GM23248 (cell line): ENCODE measurements at places on chromosomes 2 and 18. TPM values are rescaled to one million over a fixed set of nuclear protein-coding genes. Genes with fewer than 3 reads are reported as not detected.

Gene NDC80
- total RNA-seq = 8.3 and 10.9 TPM in 2 replicates

Gene MALT1
- total RNA-seq = 42.5 and 44.0 TPM in 2 replicates

Gene WDR33
- total RNA-seq = 16.9 and 36.9 TPM in 2 replicates

Gene UCN
- total RNA-seq = not detected in 2 replicates

Gene DDX18
- 44.5 and 46.3 TPM in 2 replicates for total RNA-seq

Gene ZC3H6
- total RNA-seq = 2.5 and 3.3 TPM in 2 replicates

Gene C2orf66
- not detected in 2 replicates for total RNA-seq

Gene SCN9A
- 8.3 and 17.6 TPM in 2 replicates for total RNA-seq

DNA sequence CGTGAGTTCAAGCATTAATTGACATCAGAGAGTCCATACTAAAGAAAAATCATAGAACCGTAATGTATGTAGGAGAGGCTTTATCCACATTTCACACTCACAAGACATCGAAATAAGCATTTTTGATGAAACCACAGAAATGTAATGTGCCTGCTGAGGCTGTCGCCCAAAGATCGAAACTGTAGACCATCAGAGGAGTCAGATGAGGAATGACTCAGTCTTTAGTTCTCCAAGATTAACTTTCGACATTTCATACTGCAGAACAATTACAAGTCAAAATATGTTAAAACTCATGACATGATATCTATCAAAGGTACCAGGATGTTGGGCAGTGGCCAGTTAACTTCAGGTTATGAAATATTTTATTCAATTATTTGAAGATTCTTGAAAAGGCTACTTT lies 79.6 kb downstream of the RAB31 start:
- peak; percentile 29 for DNase-seq

- DNase-seq = no peak
Measured at GRCh38 chr18:79405781-79406575, 10.2 kb downstream of the NFATC1 start.

- peak; percentile 48 for DNase-seq
Measured at GRCh38 chr2:216633616-216634369, 573 bp downstream of the IGFBP2 start.

DNA sequence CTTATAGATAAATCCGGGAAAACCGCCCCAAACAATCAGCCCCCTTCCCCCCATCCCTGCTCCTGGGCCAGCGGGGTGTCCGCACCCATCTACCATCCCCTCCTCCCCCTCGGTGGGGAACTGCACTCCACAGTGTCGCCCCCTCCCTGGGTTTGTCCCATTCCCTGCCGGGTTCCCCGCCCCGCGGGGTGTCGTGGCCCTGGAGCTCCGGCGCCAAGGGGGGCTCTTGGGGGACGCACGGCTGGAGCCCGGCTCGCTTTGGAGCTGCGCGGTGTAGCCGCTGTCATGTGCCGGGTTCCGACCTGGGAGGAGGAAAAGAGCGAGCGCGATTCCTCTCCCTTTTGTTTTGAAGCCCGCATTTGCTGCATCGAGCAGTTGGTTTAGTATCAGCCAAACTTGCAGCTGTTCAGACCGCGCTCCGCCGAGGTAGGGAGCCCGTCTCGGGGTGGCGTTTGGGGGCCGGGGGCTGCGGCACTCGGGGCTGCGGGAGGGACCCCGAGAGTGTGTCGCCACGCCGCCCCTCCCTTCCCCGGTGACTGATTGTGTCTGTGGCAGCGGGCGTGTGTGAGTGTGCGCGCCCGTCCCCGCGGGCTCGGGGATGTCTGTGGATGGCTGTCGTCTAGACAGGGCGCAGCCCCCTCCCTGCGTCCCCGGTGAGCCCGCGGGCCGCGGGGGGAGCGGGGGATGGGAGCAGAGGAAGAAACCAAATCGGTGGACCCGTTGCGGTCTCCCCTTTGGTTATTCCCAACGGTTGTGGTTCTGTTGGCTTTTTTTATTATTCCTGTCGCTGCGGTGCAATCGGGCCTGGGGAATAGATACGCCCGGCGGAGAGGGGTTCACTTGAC lies 797 bp downstream of the CTIF start:
- peak; percentile 84 for DNase-seq

GRCh38 chr18:30211112-30211511 lies 831.4 kb downstream of the DSC3 start:
- no peak for DNase-seq

- DNase-seq = peak; percentile 47
Measured at GRCh38 chr2:40680547-40680946, 228.7 kb upstream of the SLC8A1 start.

GRCh38 chr2:12119841-12120240 lies 373.4 kb downstream of the LPIN1 start:
- DNase-seq = peak; percentile 79

DNA sequence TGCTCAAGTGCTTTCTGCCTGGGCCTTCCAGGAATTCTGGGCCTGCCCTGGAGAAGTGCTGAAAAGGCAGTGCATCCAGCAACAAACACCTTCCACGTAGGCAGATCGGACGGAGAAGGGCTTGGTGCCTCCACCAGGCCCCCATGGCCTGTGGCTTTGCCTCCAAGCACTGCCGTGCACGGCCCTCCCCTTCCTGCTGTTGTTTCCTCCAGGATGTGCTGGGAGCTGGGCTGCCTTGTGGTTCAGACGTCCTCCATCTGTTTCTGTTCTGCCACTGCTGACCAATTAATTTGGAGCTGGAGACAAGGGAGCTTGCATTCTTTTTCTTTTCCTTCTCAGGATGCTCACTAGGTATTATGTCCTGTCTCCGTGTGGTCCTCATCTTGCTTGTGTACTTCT lies 197.0 kb downstream of the HRH4 start:
- DNase-seq = no peak
